ENCODE measurements at places on chromosomes 12 and 14.

- DNase-seq, result no peak
Measured at GRCh38 chr12:94622475-94622874, 27.9 kb downstream of the TMCC3 start.

DNA sequence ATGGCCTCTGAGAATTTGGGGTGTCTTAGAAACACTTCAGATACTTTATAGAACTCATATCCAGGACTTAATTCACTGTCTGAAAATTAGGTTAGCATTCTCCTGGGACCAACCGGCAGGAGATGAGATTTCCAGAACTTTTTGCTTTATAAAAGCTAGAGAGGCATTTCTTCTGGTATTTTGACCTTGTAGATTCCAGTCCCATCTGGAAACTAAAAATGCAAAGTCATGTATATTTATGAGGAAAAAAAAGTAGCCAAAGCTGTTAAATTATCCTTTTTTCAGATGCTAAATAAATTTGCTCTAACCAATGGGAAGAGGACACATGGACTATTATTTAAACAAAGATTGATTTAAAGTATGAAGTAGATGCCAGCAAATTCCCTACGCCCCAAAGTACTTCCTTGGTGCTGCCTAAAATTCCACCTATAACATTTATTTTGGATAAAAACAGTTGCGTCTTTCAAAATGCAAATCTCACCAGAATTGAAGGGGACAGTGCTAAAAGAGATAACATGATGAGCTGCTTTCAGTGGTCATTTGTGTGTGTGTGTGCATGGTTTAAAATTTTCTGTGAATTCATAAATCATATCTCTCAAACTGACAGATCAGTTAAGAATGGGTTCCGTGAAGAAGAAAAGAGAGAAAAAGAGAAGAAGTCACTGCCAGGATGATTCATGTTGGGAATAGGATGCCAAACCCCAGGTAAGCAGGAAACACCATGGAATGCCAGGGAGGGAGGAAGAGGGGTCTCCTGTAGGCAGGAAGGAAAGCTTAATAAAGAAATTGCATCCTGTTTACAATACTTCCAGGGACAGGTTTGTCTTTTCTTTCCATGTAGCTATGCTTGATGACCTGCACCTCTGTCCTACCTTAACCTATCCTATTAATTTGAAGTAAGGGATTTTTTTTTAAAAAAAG, 97.7 kb upstream of the RGS6 start:
- DNase-seq, result no peak

DNA sequence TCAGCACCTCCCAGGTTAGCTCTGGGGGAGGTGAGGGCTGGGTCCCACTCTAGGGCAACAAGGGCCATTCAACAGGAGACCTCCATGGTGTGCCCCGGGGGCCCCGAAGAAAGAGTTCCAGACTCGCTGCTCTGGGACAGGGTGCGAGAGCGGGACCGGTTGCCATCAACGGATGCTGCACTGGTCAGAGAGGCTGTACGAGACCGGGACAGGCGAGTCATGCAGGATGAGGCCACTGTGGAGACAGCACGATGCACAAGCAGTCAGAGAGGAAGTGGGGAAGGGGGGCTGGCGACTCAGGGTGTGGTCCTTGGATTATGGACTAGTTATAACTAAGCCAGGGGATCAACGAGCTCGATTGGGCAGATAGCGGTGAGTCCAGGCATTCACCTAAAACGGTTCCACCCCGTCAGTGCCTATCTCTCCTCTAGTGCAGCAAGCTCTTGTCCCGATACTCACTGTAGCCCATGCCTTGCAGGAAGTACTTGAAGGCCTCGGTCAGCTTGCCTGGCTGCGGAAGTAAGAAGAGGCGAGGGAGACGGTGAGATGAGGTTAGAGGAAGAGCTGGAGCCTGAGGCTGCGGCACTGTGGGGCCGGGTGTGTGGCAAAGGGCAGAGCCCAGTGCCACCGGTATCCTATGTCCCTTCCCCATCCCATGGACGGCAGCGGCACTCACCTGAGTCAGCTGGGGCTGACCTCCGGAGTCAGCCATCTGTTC, 7.2 kb downstream of the NDRG2 start:
- DNase-seq, result no peak

DNA sequence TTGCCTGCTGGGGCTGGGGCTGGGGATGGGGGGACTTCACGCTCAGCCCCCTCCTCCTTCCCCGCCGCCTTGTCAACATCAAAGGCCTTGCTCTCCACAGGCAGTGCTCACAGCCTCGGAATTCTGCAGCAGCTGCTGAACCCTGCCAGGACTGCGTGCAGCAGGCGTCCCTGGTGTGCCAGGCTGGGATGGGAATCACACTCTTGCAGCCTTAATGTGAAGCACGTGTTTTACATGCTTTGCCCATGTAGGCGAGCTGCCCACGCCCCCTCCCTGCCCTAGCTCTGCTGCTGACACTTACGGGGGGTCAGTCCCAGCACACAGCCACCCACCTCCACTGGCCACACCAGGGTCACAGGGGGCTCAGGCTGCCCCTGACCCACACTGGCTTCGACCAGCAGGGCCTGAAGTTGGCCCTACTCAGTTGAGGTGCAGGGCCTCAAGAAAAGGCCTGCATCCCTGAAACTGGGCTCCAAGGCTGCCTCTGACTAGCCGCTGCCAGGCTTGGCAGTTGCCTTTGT, 276.2 kb upstream of the RTL1 start:
- peak; percentile 38 for DNase-seq

DNA sequence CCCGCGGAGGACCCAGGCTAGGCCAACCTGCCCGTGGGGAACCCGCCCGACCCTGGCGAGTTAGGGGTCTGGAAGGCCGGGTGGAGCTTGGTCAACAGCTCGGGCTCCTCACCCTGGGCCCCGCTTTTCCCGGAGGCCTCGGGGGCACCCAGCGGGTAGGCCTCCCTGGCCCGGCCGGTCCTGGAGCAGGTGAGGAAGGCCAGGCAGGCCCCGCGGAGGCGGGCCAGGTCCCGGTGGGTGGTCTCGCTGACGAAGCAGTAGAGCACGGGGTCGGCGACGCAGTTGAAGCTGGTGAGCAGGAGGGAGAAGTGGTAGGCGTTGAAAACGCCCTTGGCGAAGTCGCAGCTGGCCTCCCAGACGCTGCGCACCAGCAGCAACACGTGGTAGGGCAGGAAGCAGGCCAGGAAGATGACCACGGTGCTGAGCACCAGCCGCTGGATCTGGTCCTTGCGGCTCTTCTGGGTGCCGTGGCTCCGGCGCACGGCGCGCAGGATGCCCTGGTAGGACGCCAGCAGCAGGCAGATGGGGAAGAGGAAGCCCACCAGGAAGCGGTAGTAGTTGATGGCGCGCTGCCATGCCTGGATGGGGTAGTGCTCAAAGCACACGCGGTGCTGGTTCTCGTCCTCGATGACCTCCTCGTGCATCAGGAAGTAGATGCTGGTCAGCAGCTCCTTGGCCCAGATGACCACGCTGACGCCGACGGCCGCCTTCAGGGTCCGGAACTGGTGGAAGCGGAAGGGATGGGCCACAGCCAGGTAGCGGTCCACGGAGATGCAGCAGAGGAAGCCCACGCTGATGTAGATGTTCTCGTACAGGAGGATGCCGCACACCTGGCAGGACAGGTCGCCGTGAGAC, 10.3 kb downstream of the GPR68 start:
- no peak for DNase-seq

DNA sequence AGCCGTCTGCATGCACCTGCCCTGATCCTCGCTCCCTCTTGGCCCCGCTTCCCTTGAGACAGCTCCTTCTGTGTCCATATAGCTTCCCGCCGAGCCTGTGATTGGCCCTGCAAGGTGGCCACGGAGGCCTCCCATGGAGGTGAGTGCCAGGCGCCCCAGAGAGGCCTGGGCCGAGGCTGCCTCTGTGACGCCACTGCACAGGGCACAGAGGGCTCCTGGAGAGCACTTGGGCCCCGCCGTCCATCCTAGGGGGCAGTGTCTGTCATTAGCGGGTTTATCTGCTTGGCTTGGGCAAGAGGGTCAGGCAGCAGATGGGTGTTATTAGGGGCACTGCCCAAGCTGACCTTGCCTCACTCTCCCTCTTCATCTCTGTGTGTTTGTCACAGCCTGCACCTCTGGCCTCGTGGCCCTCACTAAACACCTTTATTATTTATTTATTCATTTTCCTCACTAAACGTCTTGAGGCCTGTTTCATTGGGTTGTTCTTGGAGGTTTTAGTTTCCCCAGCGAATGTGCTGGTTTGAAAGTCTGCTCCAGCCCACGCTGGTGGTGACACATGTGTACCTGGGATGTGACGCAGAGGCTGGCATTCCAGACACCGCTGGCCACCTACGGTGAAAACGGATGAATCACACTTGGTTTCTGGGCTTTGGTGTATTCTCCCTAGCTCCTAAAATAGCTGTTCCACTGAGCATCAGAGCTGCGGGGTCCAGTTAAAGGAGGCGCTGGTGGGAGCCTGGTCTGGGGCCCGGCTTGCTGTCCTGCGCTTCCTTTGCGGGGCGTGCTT, 5.9 kb downstream of the ZFYVE21 start:
- no peak for DNase-seq

GRCh38 chr12:109259545-109259895, 49.6 kb downstream of the FOXN4 start:
- DNase-seq, result no peak

DNA sequence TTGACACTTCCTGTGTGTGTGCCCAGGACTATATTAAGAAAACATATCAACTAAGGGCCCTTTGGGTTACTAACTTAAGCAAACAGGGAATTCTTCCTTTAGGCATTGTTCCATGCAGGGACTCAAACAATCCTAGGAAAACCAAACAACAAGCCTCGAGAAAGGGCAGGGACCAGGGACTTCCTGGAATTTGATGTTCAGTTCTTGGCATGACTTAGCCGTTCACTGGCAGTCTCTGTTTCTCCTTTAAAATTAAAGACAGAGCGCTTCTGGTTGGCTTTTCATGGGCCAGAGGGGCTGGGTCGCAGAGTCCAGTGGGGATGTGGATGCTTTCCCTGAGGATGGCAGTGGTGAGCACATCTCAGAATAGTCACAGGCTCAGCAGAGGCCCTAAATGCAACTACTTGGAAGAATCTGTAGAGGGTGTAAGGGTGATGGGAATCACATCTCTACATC, 35.2 kb downstream of the RNFT2 start:
- DNase-seq, result no peak

- DNase-seq, result no peak
Measured at GRCh38 chr14:101687756-101688546, 73.6 kb upstream of the PPP2R5C start.

DNA sequence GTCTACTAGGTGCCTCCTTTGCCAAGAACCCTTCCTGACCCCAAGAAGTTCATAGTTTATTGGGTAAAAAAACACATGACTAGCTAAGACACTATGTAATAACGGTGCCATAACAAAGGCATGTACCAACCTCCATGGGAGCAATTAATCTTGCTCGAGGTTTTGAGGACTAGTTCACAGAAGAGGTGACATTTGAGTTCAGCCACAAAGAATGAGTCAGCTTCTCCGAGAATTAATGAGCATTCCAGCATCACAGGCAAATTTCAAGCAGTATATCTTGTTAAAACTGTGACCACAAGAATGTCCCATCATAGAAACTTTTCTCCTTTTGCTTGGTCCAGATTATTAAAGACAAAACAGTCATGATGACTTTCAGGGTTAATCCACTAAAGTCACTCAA, 113.0 kb upstream of the RAP1B start:
- no peak for DNase-seq

DNA sequence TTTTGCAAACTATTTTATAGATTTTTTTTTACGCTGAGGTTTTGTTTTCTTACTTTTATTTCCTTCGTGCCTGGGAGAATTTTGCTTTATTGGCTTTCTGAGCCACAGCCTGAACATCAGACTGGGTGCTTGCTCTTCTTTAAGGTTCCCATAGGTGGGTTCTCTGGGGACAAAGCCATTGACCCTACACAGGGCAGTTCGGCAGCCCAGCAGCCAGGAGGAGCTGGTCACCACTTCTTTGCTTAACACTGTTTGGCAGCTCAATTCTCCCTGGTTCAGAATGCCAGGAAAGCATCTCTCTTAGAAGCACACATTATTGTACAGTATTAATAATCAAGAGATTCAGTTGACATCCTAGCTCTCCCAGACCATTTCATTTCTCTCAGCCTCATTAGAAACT, 140.8 kb upstream of the NEDD1 start:
- DNase-seq, result no peak

GRCh38 chr14:36258241-36258640, 62.2 kb downstream of the MBIP start:
- DNase-seq, result no peak

GRCh38 chr14:22764382-22764781, 2.1 kb upstream of the OXA1L start:
- DNase-seq, result no peak

GRCh38 chr12:104522985-104523722, 66.4 kb downstream of the CHST11 start:
- no peak for DNase-seq

DNA sequence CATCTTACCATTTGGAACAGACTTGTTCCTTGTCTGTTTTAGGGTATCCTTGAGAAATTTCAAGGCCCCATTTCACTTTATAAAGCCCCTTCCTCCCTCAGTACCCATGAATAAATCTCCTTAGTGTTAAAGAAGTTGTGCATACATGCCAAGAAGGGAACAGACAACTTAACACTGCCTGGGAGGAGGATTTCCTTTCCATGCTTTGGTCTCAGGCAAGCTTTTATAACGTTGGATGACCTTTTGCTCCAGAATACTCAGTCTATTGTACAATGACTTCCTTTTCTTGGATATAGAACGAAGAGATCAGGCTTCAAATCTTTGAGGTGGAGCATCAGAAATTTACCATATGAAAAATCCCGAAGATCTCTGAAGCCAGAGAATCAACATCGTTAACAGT, 551.4 kb downstream of the PRKD1 start:
- DNase-seq, result no peak

DNA sequence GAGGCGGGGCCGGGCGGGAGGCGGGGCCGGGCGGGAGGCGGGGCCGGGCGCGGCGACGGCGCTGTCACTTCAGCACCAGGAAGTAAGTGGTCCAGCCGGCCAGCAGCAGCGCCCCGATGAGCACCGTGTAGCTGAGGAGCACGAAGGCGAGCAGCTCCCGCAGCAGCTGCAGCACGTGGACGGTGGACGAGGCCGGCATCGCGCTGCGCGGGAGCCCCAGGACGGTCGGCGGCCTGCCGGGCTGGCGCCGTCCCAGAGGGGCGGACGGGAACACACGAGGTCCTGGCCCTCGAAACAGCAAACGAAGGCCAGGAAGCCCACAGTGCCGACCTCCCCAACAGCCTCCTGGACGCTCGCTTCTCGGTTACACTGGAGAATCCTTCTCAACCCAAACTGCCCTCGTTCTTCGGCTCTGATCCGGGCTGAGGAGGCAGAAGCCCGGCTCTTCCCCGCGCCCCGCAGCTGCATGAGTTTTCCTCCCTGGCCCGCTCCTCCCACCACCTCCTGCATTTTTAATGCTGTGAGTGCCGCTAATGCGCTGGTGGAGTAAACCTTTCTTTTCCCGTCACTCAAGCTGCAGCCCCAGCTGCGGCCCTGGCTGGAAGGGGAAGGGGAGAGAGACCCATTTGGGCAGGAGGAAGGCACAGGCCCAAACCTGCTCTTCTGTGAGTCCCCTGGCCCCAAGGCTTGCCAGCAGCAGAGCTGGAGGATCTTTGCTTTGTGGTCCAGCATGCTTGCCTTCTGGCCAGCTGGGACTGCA, 694 bp upstream of the DIABLO start:
- DNase-seq, result no peak

GRCh38 chr12:5493018-5493417, 61.1 kb downstream of the NTF3 start:
- peak; percentile 15 for DNase-seq

- DNase-seq, result no peak
Measured at GRCh38 chr12:40222247-40222646, 2.5 kb upstream of the LRRK2 start.

GRCh38 chr12:11970155-11970520, 100.6 kb upstream of the BCL2L14 start:
- DNase-seq, result no peak

All from right forelimb (tissue), 1 donor.